ENCODE measurements at places on chromosomes 16 and 17.
A peak's percentile ranks its signal among the peaks of the same experiment; 100 is the strongest.

- peak; percentile 97 for DNase-seq
Observed at GRCh38 chr16:15493466-15494180, 59.2 kb downstream of the BMERB1 start.

DNA sequence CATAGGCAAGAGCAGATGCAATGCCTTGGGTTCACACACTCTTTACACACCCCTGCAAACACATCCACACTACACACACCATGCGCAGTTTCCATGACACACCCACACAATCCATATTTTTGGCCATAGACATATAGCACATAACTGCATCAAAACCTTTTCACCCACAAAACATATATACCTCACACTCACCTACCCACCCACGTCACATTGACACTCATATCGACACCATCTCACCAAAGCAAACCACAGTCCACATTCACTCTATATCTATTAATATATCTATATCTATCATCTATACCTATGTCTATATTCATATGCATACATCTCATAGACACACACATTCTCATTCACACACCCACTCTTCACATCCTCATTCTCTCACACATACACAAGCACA is 246.9 kb downstream of the SHISA9 start:
- no peak for DNase-seq

DNA sequence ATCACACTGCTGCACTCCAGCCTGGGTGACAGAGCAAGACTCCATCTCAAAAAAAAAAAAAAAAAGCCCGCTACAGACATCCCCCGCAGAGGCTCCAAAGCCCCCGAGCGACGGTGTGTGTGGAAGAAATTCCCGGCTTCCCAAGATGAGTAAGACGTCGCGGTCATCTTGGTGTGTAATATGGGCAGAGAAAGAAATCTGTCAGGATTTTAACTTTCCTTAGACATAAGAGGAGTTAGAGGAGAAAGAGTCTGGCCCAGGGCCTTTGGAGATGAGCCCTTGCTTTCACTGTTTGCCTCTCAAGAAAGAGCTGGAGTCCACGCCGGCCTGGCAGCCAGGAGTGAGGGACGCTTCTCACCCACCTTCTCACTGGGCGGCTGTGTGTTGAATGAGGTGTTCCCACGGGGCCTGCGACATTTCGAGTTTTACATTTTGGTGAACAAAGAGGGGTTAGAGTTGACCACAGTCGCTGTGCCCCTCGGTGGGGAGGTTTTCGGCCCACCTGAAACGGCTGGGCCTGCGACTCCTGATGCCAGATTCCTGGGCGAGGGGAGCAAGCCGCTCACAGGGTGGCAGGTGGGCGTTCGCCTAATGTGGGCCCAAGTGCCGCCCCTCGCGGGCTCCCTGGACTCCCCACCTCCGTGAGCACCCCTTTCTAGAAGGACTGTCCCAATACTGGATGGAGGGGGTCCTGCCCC is 17.9 kb downstream of the C1QTNF1 start:
- peak; percentile 67 for DNase-seq

DNA sequence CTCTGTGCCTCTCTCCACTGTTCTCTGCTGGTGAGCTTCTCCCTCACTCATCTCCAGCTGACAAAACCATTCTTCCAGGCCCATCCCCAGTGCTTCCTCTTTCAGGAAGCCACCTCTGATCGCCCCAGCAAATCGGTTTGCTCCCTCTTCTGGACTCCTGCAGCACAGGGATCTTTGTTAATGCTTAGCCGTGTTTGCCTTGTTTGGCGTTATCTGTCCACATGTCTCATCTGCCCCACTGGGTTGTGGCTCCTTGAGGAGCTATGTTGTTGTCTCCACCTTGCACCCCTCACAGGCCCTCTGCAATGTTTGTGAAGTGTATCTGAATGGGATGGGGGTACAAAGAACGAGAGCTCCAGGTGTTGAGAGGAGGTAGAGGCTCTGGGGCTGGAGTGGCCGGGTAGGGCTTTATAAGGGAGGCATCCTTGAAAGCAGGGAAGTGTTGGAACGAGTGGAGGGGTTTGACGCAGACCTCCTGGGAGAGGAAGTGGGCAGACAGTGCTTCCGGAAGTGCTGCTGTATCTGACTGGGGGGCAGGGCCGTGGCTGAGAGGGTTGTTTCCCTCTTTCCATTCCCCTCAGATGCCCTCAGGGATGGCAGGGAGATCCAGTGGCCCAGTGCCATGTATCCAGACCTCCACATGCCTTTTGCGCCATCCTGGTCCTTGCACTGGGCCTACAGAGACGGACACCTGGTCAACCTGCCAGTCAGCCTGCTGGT is 27.8 kb downstream of the CASKIN2 start:
- no peak for DNase-seq

- no peak for DNase-seq
Observed at GRCh38 chr17:82436601-82437324, 13.8 kb downstream of the CYBC1 start.

- peak; percentile 36 for DNase-seq
Observed at GRCh38 chr17:30513346-30513745, 36.1 kb downstream of the GOSR1 start.

Data from fibroblast of skin of abdomen (primary cell).